ENCODE measurements at places on chromosomes 16 and 17.

DNA sequence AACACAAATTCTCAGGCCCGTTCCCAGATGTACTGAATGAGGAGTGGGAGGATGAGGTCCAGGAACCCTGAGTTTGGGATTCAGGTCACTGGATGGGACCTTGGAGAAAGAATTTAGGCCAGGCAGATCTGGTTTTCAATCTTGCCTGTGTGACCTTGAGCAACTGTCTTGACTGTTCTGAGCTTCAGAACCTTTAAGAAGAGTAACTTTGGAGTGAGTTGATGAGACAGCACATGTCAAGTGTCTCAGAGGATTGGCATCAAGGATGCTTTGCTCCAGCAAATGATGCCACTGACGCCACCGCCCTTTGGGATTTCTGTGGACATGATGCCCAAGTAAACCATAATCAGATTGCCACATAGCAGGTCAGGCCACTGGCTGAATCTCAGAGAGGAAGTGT lies 56.2 kb upstream of the DNAJA2 start:
- DNase-seq: no peak

- no peak for DNase-seq
Observed at GRCh38 chr17:76701471-76701967, 9.2 kb downstream of the MXRA7 start.

- no peak for DNase-seq
Observed at GRCh38 chr17:13642188-13642587, 40.5 kb upstream of the HS3ST3A1 start.

- no peak for DNase-seq
Observed at GRCh38 chr16:89330177-89330856, 112.8 kb downstream of the ZNF778 start.

GRCh38 chr16:85056211-85056748 lies 28.7 kb downstream of the KIAA0513 start:
- peak; percentile 76 for DNase-seq

GRCh38 chr17:59219992-59220327 lies 351 bp upstream of the GDPD1 start:
- DNase-seq: no peak

GRCh38 chr17:72578817-72579470 lies 458.1 kb downstream of the SOX9 start:
- peak; percentile 77 for DNase-seq

DNA sequence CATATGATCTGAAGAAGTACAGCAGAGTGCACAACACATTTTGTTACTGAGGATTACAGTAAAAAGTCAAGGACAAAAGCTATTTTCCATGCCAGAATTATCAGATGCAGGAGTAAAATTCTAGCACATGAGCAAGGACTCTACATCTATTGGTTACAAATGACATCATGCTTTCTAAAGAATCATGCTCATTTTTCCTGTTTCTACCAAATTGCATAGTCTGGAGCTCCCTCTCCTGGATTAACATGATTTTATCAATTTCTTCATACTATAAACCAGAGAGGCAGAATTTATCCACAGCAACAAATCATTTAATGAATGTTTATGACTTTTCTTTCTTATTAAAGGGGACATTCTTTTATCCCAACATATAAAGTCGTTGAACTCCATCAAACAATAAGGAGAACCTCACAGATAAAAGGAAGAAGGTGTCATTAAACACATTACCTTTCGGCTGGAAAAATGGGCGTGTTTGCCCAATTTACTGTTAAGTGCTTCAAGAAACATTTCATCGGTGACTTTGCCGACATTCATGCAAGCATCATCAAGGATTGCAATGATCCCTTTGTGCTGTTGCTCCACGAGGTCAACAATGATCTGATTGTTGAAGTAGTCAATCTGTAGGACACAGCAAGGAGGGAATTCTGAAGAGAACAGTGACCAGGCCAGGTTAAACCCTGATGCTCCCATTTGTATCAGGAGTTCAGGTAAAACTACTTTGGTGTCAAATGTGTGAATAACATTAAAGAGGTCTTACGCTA lies 121.7 kb downstream of the MYO1D start:
- peak; percentile 78 for DNase-seq

- DNase-seq: no peak
Observed at GRCh38 chr17:47727704-47728036, 5.4 kb upstream of the TBX21 start.

DNA sequence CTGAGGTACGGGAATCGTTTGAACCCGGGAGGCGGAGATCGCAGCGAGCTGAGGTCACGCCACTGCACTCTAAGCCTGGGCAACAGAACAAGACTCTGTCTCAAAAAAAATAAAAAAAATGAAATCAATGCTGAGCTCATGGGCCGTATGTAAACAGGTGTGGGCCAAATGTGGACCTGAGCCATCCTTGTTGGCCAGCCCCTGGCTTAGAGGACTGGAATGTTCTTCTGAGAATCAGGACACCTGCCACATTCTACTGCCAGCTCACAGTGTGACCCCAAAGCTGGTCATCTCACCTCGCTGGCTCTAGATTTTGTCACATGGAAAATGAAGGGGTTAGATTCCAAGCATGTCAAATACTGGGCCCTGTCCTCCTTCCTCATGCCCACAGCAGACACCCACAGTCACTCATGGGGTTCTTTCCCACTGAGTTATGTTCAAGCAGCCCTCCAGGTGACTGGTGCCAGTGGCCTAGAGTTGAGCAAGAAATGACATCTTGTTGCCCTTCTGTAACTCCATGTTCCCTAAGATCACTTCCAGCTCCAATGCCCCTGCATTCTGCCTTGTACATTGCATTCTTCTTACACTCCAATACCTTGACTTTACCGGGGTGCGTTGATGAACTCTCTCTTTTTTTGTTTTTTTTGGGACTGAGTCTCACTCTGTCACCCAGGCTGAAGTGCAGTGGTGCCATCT lies 110.6 kb downstream of the ABCC1 start:
- no peak for DNase-seq

GRCh38 chr16:86396422-86396821 lies 113.9 kb upstream of the FOXF1 start:
- no peak for DNase-seq

DNA sequence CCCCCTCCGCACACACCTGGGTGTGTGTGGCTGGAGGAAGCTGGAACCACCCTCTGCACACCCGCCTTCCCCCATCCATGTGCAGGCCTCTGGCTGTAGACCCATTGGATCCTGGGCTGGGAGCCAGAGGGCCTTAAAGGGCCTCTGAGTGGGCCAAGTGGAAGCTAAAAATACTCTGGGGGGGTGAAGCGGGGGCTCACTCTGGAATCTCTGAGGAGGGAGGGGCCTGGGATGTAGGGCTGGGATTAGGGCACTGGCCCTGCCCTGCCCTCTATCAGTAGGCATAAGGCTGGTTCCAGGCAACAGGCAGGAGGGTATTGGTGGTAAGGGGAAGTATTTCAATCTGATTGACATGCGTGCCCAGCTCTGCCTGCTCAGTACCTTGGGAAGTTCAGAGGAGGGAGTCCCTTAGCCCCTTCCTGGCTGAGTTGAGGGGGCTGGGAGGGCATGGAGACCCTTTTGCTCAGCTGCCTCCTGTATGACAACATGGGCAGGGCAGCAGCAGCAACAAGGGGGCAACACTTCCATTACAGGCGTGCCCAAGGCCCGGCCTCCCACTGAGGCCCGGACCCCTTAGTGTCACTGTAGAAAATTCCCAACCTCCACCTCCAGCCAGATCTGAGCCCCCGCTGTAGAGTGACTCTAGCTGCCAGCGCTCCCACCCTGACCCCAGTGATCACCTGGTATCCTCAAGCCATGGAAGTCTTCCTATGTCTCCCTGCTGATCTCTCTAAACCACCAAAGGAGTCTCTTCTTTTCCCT lies 5.2 kb downstream of the ITGA3 start:
- peak; percentile 54 for DNase-seq

- peak; percentile 59 for DNase-seq
Observed at GRCh38 chr17:78357177-78357586, 2.7 kb downstream of the SOCS3 start.

DNA sequence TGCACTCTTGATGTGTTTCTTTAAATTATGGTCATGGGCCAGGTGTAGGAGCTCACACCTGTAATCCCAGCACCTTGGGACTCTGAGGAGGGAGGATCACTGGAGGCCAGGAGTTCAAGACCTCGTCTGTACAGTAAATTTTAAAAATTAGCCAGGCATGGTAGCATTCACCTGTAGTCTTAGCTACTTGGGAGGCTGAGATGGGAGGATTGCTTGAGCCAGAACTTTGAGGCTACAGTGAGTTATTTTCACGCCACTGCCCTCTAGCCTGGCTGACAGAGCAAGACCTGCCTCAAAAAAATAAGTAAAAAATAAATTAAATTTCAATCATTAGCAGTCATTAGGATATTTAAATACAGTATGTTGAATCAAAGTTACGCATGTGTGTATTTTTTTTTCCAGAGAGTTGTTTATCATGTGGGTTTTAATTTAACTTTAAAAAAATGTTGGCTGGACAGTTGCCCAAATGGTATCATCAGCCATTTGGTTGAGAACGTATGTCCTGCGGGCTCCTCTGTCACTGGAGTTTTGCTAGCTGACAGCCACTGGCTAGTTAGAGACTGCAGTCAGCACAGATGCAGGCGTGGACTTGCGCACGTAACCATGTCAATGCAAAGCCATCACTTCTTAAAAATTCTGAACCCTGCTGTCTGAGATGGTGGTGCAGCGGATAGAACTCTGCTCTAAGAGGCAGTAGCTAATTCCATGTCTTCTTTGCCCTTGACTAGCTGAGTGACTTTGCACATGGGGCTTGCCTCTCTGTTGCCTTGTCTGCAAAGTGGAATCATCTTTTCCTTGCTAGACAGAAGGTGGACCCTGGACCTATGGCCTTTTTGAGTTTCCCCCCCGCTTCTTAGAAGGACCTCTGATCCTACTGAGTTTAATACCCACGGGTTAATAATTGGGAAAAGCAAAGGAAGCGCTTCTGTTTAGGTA lies 40.0 kb downstream of the MAPT start:
- no peak for DNase-seq

DNA sequence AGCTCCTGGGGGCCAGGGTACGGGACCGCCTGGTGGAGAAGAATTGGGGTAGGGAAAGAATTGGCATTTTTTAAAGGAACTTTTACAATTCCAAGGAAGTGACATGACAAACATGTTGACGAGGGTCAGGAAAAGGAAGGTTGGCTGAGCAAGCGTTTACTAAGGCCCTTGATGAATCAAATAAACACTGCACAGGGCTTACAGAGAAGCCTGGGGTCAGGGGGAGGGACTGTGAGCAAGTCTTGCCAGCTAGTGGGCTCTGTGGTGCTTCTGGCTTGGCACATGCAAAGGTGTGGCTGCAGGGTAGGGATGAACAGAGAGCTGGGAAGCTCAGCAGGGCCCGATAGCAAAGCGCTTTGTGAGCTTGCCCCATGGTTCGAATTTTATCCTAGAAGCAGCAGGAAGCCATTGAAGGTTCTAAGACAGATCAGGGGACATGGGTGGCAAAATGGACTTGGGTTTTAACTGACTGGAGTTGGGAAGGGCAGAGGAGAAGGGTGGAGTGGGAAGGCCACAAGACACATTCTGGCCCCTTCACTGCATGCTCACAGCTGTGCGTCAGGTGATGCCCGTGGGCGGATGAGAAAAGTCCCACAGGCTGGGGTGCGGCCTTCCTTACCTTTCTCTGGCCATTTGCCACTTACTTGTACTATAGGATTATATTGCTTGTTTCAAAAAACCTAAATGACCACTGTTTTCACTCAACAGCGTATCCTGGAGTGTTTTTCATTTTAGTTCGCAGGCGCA lies 117.8 kb downstream of the SOCS1 start:
- DNase-seq: no peak

GRCh38 chr17:80612997-80613731 lies 68.5 kb downstream of the RPTOR start:
- DNase-seq: no peak

- DNase-seq: peak; percentile 60
Observed at GRCh38 chr17:62627219-62627903, at the start of gene MRC2. TSS of gene MRC2 (plus strand) at chr17:62627670. CDS start at chr17:62627803, 133 bp downstream.

- no peak for DNase-seq
Observed at GRCh38 chr16:84103678-84104077, 13.1 kb downstream of the MBTPS1 start.

DNA sequence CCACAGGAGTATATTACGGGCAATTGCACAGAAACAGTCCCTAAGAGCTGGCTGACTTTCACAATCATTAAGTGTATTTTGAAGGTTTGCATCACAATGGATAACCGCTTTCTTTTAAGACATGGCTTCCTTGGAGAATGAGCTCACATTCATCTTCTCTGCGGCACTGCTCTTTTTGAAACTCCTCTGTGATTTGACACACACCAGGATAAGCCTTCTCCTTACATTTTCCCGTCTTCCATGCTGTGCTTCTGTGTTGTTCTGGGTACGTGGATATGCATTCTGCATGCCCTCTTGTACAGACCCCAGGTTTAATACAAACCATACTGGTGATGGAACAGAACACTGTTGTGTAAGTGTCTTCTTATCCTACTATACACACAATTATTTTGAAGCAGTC lies 89.5 kb upstream of the METRNL start:
- DNase-seq: no peak

- no peak for DNase-seq
Observed at GRCh38 chr16:85391769-85392583, 221.1 kb upstream of the GSE1 start.
